ENCODE measurements at places on chromosomes 6 and 20. TPM values are rescaled to one million over a fixed set of nuclear protein-coding genes. Genes with fewer than 3 reads are reported as not detected.

Gene HLA-DQA2
- total RNA-seq: not detected

Gene SIRPB2
- total RNA-seq: not detected

Gene TFAP2A
- total RNA-seq: not detected

Gene ANKRD6
- 18.1 TPM for total RNA-seq

Gene TMEM200A
- total RNA-seq: 61.5 TPM

Gene CLDN20
- total RNA-seq: not detected

Gene HLA-DQA1
- total RNA-seq: not detected

Gene LPA
- not detected for total RNA-seq

Gene RUNX2
- total RNA-seq: 0.74 TPM

Gene MEI4
- total RNA-seq: not detected

Gene BMP5
- not detected for total RNA-seq

Gene ENPP3
- total RNA-seq: not detected

Gene IYD
- not detected for total RNA-seq

Gene SLC17A2
- total RNA-seq: not detected

Gene SCUBE3
- total RNA-seq: 1.8 TPM

Gene IL20RA
- total RNA-seq: 0.90 TPM

Gene NKAIN4
- total RNA-seq: not detected

Gene FNDC1
- total RNA-seq: 0.16 TPM

Gene BPI
- 1.4 TPM for total RNA-seq

Gene ENPP4
- total RNA-seq: 0.99 TPM

Gene BHLHE23
- not detected for total RNA-seq

Gene PHACTR1
- total RNA-seq: 0.49 TPM

Gene ATRN
- 35.2 TPM for total RNA-seq

Gene BTNL2
- total RNA-seq: not detected

Gene SPATA2
- 3.4 TPM for total RNA-seq

Gene CCN6
- not detected for total RNA-seq

Gene TMEM217
- total RNA-seq: 0.09 TPM

Gene TP53TG5
- total RNA-seq: not detected

Gene PDYN
- not detected for total RNA-seq

Gene ULBP3
- 0.41 TPM for total RNA-seq

Gene SAPCD1
- 0.90 TPM for total RNA-seq
